ENCODE measurements at places on chromosomes 7 and 10.

DNA sequence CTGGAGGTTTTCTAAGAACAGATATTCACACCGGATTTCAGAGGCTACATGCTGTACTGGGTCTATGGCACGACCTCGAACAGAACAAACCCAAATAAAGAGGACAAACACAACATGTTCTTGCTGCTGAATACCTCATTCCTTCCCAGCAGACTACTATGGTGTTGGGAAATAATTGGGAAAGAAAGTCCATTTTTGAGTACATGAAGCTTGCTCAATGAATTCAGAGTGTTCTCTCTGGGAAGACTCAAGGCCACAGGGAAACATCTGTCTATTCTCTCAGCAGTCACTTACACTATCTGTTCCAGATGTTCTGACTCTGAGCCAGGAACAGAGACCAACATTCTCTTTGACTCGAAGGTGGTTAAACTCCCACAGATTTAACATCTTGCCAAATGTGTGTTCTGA is 30.9 kb downstream of the LAMB1 start:
- DNase-seq, result no peak

DNA sequence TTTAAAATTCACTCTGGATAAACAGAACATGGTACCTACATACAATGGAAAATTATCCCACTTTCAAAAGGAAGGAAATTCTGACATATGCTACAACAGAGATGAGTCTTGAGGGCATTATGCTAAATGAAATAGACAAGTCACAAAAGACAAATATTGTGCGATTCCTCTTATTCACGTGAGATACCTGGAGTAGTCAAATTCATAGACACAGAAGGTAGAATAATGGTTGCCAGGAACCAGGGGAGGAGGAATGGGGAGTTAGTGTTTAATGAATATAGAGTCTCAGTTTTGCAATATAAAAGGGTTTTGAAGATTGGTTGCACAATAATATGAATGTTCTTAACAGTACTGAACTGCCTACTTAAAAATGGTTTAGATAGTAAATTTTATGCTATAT is 69.8 kb upstream of the WAC start:
- no peak for DNase-seq

GRCh38 chr7:127858091-127858914 is 172.9 kb downstream of the LRRC4 start:
- DNase-seq, result no peak

- DNase-seq, result no peak
Measured at GRCh38 chr10:112958275-112958995, 8.4 kb downstream of the TCF7L2 start.

GRCh38 chr7:44279731-44280505 is 45.5 kb downstream of the CAMK2B start:
- no peak for DNase-seq

DNA sequence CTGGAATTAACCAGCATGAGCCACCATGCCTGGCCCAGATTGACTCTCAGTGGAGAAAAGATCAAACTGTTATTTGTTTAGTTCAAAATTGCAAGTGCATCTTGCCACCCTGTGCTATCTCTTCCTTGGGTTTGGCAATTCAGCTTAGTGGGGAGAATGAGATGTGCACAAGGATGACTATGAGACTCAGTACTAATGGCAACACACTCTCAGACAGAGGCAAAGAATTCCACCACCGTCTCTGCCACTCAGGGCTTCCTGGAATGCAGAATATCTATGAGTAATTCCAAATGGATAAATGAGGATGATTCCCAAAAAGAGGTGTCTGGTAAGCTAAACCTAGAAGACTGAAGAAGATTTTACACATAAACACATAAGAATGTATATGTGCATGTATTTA is 525.8 kb downstream of the NRG3 start:
- no peak for DNase-seq

GRCh38 chr10:99777918-99778714 is 4.3 kb upstream of the ABCC2 start:
- DNase-seq, result no peak

- DNase-seq, result no peak
Measured at GRCh38 chr10:88233870-88234269, 349.2 kb downstream of the RNLS start.

GRCh38 chr7:54798530-54798929 is 39.5 kb upstream of the SEC61G start:
- no peak for DNase-seq

GRCh38 chr7:76069238-76069638 is 21.3 kb downstream of the MDH2 start:
- DNase-seq, result no peak

GRCh38 chr7:24637021-24637420 is 63.8 kb downstream of the PALS2 start:
- DNase-seq, result no peak

DNA sequence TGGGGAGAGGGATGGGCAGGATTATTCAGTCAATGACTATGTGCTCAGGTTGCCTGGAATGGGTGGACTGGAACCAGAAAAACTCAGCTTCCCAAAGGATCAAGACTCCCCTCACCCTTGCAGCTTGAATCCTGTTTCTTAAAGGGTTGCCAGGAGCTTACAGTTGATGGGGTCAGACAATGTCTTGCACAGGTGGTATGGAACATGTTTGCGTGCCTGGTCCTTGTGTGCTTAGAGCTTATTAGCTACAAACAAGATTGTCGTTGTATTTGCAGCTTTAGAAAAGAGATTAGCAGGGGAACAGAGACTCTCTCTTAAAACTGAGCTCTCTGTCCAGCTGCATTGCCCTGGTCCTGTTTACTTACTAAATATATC is 56.9 kb downstream of the PRR15 start:
- no peak for DNase-seq

- DNase-seq, result no peak
Measured at GRCh38 chr7:43593010-43593409, 10.1 kb downstream of the STK17A start.

GRCh38 chr10:58414270-58415041 is 29.2 kb downstream of the TFAM start:
- no peak for DNase-seq

- DNase-seq, result no peak
Measured at GRCh38 chr10:110304394-110304779, 333 bp downstream of the SMNDC1 start.

DNA sequence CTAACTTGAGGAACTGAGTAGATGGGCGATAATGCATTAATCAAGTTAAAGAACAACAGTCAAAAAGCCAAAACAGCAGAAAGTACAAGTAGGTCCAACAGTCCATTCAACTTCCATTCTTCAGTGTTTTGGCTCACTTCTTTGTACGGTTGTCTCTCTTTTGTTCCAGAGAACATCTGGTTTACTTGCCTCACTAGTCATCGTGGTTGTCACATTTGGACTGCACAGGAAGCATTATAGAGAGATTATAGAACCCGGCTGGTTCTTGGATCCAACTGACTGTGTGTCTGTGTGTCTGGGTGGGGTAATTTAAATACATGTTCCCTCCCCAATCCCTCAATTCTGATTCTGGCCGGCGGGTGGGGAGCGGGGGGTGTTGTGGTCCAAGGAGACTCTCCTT is 1.8 kb upstream of the CEP41 start:
- DNase-seq, result no peak

GRCh38 chr10:64396105-64396708 is 875.0 kb downstream of the REEP3 start:
- DNase-seq, result no peak

- DNase-seq, result no peak
Measured at GRCh38 chr10:96878057-96878456, 46.0 kb downstream of the LCOR start.

GRCh38 chr10:2925631-2926030 is 141.7 kb upstream of the PFKP start:
- DNase-seq, result no peak

GRCh38 chr10:77230194-77230593 is 407.4 kb downstream of the KCNMA1 start:
- DNase-seq, result no peak

- no peak for DNase-seq
Measured at GRCh38 chr10:102710609-102711008, 3.6 kb downstream of the ARL3 start.

DNA sequence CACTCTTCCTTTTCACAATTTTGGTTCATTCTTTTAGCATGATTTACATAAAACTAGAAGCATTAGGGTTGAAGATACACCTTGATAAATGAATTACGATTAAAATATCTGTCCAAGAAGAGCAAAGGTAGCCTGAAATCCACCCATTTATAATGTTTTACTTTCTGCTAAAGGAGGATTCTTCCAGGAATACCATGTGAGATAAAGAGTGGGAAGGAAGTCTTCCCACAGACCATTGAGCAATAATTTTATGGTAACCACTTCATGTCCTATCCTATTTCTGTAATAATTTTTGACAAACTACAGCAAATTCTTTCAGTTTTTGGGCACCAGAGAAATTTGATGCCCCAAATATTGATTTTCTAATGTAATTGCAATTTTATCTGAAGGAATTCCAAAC is 150.6 kb upstream of the STEAP4 start:
- DNase-seq, result no peak

- no peak for DNase-seq
Measured at GRCh38 chr10:79407811-79408795, 37.3 kb downstream of the ZCCHC24 start.

GRCh38 chr7:38702002-38702535 is 70.9 kb upstream of the AMPH start:
- DNase-seq, result no peak

- no peak for DNase-seq
Measured at GRCh38 chr10:52533986-52534385, 219.9 kb downstream of the DKK1 start.
